ENCODE measurements at places on chromosomes 2 and 18.
A peak's percentile ranks its signal among the peaks of the same experiment; 100 is the strongest.

- peak; percentile 45 for DNase-seq
Observed at GRCh38 chr2:231563378-231563961, 29.2 kb upstream of the TEX44 start.

DNA sequence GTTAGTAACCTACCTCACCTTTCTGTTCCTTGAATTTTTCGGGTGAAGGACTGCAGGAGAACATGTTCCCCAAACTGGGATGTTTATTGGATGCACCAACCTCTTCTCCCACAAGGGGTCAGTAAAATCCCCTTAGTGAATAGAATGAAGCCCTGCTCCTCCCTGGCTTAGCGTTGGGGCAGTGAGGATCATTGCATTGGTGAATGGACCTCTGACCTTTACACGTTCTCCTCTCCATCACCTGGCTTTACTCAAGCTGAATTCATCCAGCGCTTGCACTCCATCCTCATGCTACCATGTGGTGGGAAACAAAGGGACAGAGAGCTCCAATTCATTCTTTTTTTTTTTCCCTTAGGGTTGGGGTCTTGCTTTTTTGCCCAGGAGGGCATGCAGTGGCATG lies 157.2 kb downstream of the MIB1 start:
- peak; percentile 53 for DNase-seq

DNA sequence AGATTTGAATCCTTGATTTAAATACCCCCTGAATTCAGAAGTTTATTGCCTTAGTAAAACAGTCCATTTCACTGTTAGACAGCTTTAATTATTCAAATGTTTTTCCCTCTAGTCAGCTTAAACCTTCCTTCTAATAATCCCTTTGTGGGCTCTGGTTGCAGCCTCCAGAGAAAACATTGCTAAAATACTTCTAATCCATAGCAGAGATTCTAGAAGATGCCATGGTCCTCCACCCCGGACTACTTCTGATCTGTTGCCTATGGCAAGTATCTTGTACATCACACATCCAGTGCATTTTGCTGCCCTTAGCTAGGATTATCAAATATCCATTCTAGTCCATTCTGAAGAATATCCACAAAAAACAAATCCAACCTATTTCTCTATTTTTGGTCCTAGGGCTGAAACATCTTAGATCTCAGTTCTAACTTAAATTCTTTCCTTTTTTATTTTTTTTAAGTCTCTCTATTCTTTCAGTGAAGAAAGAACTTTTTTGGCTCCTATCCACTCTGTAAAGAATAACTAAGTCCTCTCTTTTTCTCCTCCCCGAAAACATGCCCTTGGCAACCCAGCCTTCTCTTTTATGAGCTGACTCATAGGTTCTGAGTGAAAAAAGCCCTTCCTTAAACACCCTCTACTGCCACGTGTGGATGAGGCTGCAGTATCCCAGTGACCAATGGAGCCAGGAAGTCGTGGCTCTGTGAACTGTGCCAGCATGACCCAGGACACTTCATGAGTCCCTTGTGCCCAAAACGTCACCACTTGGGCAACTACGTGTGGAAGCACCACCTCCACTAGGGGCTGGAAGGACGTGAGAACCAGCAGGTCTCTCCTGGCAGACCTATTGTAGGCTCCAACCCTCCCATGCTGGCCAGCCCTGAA lies 349.8 kb downstream of the TNS1 start:
- DNase-seq, result no peak

- DNase-seq, result no peak
Observed at GRCh38 chr18:60663060-60663989, 290.8 kb upstream of the MC4R start.

- no peak for DNase-seq
Observed at GRCh38 chr18:7454429-7454828, 112.7 kb upstream of the PTPRM start.

DNA sequence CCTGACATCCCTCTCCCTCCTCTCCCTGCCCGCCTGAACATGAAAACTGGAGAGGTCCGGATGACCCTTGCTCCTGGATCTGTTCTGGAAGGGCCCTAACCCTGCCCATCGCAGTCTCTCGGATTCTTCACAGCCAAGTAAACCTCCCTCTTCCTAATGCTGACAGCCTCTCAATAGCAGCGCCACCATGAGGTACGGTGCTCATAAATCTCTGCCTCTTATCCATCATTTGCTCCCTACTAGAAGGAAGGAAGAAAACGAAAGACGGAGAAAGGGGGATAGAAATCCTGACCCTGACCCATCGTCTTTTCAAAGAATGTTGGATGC lies 257.9 kb downstream of the BCL11A start:
- DNase-seq, result no peak

DNA sequence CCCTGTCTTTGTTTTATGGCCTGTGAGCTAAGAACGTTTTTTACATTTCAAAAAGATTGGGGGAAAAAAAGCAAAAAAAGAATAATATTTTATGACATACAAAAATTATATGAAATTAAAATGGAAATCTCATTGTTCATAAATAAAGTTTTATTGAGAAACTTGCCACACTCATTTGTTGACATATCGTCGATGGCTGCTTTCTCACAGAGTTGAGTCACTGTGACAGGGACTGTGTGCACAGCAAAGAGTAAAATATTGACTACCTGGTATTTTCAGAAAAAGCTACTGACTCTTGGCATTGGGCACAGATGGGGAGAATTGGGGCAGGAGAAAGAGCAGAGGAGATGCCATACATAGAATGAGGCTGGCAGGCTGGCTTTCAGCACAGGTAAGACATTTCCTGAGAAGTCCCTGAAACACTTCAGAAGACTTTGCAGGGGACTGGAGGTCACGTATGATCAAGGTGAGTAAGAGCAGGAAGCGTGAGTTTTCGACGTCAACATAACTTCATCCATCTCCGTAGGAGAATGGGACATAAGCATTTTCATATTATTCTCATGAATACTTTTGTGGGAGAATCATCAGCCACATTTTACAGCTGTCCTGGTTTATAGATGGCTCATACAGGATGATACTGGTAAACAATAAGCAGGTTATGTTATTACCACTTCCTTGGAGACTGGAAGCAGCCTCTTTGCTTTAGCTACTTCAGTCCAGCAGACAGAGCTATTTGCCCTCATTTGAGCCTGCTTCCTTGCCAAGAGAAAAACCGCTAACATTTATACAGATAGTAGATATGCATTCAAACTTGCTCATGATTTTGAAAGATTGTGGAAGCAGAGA lies 32.5 kb upstream of the PUM2 start:
- DNase-seq, result no peak

All from HL-60 (cell line).